ENCODE measurements at places on chromosomes 12 and 14.

- peak; percentile 26 for DNase-seq
These were observed 840 bp downstream of the SIX4 start for GRCh38 chr14:60723116-60723906.

GRCh38 chr12:71627438-71628002, 36.1 kb downstream of the ZFC3H1 start:
- no peak for DNase-seq

GRCh38 chr12:93177208-93178153, 200.2 kb upstream of the NUDT4 start:
- DNase-seq: no peak

DNA sequence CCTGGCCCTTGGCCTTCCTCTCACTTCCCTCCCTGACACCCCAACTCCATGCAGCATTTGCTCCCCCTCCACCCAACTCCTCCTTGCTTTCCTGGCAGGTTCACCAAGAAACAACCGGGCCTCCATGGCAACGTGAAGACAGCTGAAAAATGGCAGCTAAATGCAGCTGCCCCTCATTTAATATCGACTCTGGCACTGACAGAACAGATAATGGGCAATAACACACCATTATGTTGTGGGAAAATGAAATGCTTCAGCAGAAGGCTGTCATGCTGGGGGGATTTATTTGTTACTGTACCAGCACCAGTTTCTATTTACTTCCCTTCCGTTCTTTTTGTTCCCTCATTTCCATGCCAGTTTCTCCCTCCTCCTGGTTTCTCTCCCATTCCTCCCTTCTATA, 440.8 kb downstream of the NRXN3 start:
- no peak for DNase-seq

GRCh38 chr12:104870797-104871196, 87.3 kb downstream of the SLC41A2 start:
- DNase-seq: no peak

GRCh38 chr12:14959463-14959862, 1.9 kb downstream of the ARHGDIB start:
- no peak for DNase-seq

DNA sequence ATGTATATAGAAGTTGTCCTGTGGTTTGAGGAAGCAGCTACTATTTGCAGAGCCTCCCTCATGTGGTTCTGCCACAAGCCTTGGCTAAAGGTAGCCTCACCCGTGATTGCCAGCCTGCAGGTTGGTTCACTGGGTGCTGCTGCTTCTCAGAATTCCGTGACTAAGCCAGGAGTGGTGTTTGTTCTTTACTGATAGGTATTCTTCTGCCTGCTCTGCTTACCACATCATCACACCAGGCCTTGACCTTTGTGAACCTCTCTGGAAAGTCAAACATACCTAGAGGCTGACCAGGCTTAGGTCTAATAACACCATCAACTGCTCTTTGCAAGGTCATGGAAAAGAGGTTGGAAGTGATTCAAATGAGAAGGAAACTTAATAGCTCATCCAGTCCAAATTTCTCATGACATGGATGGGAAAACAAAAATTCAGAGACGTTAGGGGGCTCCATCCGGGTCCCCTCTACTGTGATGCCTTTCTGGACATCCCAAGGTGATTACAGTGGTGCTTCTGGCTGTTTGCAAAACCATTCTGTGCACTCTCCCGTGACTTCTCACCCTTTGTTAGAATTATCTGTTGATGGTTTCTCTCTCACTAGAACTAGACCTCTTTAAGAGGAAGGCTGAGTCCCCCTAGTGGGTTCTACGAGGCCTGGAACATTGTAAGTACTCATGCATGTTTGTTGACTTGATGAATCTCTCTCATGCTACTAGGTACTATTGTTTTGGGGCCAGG, 8.5 kb upstream of the SOCS2 start:
- DNase-seq: no peak

GRCh38 chr14:36818794-36819384, 157.2 kb downstream of the PAX9 start:
- no peak for DNase-seq
